ENCODE measurements at places on chromosomes 11 and 22.
A peak's percentile ranks its signal among the peaks of the same experiment; 100 is the strongest.

DNA sequence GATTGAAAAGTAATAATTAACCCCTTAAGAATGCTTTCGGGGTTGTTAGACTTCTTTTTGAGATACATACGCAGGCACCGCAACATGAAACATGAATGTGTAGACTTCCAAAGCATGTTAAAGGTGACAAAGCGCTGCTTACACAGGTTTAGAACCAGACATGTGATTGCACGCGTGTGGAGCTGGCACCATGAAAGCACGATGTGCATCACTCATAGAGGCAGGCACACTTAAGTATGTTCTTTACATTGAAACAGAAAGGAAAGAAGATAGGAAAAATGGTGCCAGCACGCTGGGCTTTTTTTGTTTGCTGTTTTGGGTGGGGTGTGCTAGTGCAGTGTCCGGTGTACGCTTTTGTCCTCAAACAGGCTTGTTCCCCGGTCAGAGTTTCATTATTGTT lies 83.6 kb upstream of the PPARA start:
- DNase-seq = no peak

- DNase-seq = no peak
Measured at GRCh38 chr11:75480185-75481175, 45.3 kb downstream of the GDPD5 start.

GRCh38 chr11:1766719-1767398 lies 3.1 kb upstream of the CTSD start:
- no peak for DNase-seq

DNA sequence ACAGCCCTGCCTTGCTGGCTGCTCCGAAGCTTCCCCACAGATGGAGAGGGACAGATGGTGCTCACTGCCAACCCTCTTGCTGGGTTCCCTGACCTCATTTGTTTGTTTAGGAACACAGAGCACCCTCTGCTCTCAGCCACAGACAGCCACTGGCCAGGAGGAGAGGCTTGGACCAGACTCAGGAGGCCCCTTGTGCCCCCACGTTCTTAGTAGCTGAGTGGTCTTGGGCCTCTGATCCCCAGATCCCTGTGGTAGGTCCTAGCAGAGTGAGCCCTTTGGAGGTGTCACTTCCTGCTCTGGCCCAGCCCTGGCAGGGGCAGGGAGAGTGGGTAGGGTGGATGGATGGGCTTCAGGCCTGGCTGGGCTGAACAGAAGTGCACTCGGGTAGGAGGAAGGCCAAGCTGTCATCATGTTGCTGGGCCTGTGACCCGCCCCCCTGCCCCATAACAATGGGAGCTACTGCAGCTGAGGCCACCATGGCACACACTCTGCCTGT lies 84.0 kb downstream of the DHCR7 start:
- peak; percentile 39 for DNase-seq

- peak; percentile 57 for DNase-seq
Measured at GRCh38 chr11:32893343-32894148, 935 bp downstream of the QSER1 start.

DNA sequence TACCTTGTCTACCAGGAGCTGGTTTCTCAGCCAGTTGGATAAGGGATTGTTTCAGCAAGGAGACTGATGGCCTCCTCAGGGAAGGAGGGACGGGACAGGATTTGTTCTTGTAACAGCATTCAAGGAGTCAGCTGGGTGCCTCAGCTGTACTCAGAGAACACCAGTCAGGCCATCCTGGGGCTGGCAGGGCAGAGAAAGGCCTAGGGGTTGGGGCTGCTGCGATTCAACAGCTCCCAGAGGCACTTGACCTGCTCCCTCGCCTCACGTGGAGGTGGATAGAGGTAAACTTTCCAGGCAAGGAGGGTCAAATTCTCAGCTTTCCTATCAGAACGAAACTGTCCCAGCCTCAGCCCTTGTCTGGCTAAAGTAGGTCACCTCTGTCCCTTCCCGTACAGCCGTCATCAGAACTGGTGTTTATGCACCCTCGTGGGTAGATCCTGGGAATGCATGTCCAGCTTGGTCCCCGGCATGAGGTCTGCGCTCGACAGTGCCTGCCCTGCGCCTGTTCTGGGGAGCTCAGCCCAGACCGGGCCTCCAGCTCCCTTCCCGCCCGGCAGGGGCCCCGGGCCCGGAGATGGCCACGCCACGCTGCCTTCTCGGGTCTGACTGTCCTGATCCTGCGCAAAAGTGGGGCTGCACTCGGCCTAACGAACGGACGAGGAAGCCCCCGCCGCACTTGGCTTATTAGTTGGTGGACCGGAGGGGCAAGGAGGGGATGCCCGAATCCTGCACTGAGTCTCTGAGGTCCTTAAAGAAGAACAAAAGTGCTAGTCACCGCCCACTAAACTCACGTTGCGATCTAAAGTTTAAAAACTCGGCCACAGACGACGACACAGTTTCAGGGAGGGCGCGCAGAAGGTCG lies 762 bp upstream of the CCDC134 start:
- peak; percentile 56 for DNase-seq

GRCh38 chr11:134755535-134755934 lies 343.5 kb upstream of the B3GAT1 start:
- DNase-seq = no peak

- DNase-seq = no peak
Measured at GRCh38 chr11:134481135-134481534, 69.1 kb upstream of the B3GAT1 start.

DNA sequence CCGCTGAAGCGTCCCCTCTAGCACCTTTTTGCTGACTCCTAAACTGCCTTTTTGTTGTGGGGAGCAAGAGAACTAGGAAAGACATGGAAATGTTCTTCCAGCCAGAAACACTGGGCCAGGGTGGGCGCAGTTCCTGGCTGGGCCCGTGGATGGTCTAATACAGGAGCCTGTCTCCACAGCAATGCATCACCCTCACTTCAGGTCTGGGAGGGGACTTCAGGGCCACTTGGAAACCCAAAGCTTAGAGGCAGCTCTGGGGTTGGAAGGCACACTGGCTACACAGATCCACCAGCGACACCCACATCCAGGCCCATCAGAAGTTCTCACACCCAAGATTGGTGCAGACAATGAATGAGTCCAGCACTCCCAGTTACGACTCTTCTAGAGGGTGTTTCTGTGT lies 120.3 kb downstream of the ETS1 start:
- no peak for DNase-seq

GRCh38 chr11:5922749-5923426 lies 19.2 kb upstream of the OR56A3 start:
- no peak for DNase-seq

DNA sequence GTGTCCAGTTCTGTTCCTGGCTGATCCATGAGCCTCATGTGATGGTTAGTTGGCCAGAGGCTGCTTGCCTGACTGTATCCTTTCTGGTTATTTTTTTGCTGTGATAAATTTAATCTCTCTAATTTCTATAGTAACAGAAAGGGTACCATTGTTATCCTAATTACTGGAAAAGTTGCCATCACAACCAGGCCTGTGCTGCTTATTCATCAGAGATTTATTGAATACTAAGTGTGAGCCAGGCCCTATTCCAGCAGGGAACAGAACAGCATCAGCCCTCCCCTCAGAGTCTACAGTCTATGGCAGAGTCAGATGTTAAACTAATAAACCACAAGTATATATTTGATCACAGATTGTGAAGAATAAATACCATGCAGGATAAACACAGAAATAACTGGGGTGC lies 86.8 kb downstream of the DEPDC5 start:
- no peak for DNase-seq
